ENCODE measurements at places on chromosomes 6 and 20. TPM values are rescaled to one million over a fixed set of nuclear protein-coding genes. Genes with fewer than 3 reads are reported as not detected.

GSTA2 gene
- not detected for total RNA-seq

MOG gene
- total RNA-seq = not detected

ABHD16B gene
- total RNA-seq = 0.13 TPM

RAET1L gene
- not detected for total RNA-seq

ARHGAP40 gene
- not detected for total RNA-seq

ACTL10 gene
- 4.7 TPM for total RNA-seq

PTCRA gene
- total RNA-seq = not detected

Data from activated CD8-positive, alpha-beta memory T cell treated with anti-CD3 and anti-CD28 coated beads for 36 hours (primary cell).